Mesenchymal stem cell (in vitro differentiated cells and primary cell): ENCODE measurements at places on chromosomes 13 and 19.

DNA sequence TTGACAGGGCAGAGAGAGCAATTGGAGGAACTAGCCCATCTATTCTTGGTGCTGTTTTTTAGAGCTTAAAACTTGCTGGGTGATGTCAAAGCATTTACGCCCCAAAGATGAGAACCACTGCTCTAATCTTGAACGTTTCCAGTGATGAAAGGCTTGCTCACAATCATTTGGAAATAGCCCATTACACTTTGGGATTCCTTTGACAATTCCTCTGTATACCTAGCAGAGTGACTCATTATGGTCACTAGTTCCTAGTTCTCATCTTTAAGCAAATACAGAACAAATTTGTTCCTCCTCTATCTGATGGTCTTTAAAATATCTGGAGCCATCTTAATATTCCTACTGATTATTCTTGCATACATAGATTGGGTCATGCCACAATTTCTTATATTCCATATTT, 112.3 kb downstream of the GPC6 start:
- DNase-seq: no peak

GRCh38 chr19:47303966-47304365, 5.7 kb upstream of the C5AR1 start:
- DNase-seq: no peak

- peak; percentile 51 for DNase-seq
Observed at GRCh38 chr13:80339912-80340650, 845 bp downstream of the SPRY2 start.

GRCh38 chr19:8614455-8614854, 3.9 kb upstream of the ADAMTS10 start:
- no peak for DNase-seq

DNA sequence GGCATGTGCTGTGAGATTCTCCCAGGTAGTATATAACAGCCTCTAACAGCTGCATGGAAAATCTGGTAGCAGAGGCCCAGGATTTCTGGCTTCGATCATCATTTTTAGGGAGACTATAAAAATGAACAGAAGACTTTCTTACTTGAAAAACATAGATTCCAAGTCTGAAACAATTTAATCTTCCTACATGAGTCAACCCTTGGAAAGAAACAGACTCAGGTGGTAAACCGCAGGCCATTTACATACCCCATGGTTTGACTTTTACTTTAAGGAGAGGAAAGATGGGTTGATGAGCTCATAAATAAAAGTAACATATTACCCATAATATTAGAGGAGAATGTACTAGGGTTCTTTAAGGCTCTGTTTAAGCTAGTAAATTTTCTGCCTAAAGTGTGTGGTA, 121.6 kb downstream of the CYSLTR2 start:
- DNase-seq: no peak

DNA sequence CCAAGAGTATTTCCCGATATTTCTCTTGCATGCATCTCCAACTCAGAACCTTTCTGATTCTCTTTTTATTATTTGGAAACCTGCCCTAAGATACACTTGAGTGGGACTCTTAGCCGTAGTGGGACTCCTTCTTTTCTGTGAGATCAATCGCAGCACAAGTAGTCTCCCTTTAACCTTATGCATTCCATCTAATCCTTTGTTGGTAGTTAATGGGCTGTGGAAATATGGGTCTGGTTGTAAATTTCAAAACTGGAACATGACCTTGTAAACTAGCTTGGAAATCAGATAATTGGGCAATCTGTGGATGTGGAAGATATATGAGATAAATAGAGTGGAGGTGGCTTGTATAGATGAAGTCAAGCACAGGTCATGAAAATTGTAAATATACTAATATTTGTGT, 350.0 kb downstream of the NDFIP2 start:
- DNase-seq: no peak

GRCh38 chr13:113448545-113448884, 4.8 kb downstream of the ADPRHL1 start:
- DNase-seq: no peak

GRCh38 chr13:20924758-20925394, 22.3 kb upstream of the XPO4 start:
- DNase-seq: peak; percentile 76

DNA sequence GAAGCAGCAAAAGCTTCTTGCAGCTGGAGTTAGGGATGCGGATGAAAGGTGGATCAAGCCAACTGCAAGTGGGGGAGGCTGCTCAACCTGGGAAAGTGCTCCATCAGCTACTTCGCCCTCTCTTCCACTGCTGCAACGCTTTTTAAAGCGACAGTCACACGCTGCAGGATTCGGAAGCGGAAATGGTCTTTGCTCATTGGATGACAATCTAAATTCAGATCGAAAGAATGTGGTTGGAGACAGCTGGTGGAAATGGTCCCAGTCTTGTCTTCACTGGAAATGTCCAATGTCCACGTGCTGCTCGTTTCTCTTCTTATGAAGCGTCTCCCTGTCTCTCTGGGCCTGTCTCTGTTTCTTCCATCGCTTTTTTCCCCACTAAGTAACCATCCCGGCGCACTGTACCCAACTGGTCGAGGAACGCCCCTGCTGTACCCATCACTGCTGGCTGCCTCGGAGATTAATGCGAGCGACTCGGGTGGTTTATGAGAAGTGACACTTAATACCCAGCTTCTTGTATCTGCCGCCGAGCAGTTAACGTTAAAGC, 2.1 kb upstream of the FGF9 start:
- DNase-seq: no peak

- peak; percentile 70 for DNase-seq
Observed at GRCh38 chr13:42333613-42334328, 61.8 kb downstream of the AKAP11 start.

DNA sequence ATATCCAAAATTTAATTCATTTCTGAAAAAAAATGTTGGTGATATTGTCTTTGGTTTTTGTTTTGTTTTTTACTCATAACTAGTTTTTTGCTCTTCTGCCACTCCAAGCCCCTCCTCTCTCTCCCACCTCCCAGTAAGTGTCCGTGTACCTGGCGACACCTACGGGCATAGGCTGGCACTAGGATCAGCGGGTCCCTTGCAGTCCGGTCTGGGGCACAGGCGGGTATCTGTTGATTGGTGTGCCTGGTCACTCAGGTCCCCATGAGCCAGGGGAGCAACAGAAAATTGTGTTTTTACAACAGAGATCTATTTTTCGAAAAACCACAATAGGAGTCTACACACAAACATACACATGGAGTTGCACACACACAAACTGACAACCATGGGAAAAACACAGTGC, 104.8 kb downstream of the ZIC5 start:
- no peak for DNase-seq

GRCh38 chr19:42942187-42942789, 5.3 kb upstream of the PSG7 start:
- no peak for DNase-seq

GRCh38 chr13:49444524-49445395, 686 bp downstream of the SETDB2 start:
- peak; percentile 80 for DNase-seq

GRCh38 chr19:54387991-54388801, 23.5 kb upstream of the LAIR1 start:
- no peak for DNase-seq

DNA sequence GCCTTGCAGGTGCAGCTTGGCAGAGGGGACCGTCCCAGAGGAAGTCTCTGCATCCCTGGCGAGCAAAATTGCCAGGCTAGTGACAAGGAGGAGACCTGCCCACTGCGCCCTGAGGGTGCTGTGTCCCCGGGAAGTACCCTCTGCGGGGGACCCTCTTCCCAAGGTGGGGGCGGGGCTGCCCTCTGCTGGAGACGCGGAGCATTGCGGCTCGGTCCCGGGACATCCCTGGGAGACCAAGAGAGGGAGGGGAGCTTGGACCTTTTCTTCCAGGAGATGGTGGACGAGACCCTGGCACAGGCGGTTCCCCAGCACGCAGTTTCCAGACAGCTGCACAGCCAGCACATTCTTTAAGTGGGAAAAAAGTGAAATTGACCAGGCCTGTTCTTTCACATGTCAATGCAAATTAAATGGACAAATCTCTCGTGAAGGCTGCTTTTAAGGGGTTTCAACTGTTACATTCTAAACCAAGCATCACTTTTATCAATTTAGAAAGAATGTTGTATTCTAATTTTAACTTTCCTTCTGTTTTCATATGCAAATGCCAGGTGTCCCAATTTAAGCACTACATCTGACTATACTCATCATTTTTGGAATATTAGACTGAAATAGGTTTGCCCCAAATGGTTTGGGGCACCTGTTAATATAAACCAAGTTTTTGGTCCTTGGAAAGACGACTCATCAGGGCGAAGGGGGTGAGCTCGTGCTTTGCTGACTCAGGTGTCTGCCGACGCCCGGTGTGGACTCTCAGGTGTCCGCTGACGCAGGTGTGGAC, 60.7 kb downstream of the MCF2L start:
- DNase-seq: peak; percentile 8

DNA sequence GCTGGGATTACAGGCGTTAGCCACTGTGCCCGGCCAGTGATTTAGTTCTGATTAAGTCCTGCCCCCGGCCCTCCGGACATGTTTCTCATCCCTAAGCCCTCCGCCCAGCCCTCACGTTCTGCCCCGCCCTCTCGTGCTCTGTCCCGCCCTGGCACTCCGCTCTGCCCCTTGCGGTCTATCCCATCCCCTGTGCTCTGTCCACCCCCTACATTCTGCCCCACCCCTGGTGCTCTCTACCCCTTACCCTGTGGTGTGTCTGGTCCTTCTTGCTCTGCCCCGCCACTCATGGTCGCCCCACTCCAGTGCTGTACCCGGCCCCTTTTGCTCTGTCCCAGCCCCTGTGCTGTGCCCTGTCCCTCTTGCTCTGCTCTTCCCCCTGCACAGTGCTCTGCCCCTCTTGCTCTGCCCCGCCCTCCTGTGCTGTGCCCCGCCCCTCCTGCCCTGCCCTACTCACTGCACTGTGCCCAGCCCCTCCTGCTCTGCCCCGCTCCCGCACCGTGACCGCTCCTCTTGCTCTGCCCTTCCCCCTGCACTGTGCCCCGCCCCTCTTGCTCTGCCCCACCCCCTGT, 3.0 kb downstream of the GTPBP3 start:
- DNase-seq: no peak

GRCh38 chr13:71240911-71241310, 626.1 kb downstream of the DACH1 start:
- DNase-seq: peak; percentile 46

DNA sequence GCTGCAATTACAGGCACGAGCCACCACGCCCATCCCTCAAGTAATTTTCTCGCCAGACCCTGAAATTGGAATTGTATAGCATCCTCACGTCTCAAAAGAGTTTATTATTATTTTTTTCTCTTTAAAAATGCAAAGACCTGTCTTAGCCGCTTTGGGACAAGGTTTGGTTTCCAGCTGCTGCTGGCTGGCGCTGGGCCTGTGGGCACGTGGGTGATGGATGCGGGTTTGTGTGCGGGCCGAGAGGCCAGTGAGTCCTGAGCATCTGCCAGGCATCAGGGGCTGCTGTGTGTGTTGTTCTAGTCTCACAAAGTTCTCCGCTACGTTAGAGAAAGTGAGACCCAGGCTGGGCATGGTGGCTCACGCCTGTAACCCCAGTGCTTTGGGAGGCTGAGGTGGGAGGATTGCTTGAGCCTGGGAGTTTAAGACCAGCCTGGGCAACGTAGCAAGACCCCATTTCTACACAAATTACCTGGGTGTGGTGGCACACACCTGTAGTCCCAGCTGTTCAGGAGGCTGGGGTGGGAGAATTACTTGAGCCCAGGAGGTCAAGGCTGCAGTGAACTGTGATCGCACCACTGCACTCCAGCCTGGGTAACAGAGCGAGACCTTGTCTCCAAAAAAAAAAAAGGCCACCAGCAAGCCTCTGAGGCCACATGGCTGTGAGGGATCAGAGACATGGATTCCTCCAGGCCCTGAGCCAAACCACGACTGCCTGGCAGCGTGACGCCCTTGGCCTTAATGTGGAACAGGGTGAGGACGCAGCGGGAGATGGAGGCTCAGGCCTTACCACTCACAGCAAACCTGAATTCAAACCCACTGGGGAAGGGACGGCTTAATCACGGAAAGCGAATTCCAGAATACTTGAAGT, 4.7 kb upstream of the TMPRSS9 start:
- no peak for DNase-seq

DNA sequence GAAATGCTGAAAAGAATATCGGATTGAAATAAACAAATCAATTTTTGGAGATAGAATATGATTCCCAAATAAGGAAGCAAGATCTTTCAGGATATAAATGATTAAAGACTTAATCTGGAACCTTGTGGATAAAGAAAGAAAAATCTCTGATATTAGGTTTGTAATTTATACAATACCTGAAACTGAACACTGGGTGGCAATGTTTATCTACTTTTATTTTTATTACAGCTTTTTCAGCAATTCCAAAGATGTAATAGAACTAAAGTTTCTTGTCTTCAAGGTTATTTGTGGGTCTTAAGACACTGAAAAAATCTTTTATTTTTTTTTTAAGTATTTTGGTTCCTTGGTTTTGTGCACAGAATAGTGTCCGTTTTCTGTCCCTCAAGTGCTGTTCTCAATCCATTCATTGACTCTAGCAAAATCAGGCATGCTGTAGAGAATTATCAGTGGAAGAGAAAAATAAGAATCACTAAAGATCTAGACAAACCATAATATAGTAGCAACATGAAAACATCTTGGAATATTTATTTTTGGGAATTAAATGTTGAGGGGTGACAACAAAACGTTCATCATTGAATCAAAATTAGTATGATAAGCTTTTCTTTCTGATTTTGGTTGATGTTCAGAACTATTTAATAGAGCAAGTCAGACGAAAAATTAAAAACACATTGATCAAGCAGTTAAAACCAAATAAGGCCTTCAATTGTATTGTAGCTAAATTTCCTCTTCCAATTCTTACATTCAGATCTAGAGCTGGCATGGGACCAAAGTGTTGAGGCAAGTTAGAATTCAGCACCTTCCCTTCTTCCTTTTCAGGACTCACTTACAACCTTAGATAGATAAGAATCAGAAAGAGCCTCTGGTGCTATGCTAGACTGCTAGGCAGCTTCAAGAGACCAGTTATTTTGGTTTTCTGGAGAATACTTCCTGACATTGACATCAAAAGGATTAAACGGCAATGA, 704.4 kb upstream of the PCDH20 start:
- peak; percentile 28 for DNase-seq

DNA sequence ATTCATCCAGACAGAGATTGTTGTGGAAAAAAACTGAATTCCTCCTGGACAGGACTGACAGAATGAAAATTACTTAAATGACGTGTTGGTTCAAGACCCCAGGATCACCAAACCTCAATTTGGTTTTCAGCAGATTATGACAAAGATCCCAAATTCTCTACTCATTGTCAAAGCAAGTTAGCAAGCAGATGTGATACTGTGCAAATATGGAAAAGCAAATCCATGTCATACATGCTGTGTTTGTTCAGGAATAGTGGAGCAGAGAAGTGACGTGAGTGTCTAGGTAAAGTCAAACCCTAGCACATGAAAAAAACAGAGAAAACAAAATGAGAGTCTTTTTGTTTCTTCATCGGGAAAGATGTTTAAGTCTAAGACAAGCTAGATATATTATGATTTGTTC, 169.2 kb upstream of the NBEA start:
- DNase-seq: no peak
